ENCODE measurements at places on chromosomes 5 and 9. TPM values are rescaled to one million over a fixed set of nuclear protein-coding genes. Genes with fewer than 3 reads are reported as not detected.

SH2D3C gene
- total RNA-seq = 95.0 TPM

DNA sequence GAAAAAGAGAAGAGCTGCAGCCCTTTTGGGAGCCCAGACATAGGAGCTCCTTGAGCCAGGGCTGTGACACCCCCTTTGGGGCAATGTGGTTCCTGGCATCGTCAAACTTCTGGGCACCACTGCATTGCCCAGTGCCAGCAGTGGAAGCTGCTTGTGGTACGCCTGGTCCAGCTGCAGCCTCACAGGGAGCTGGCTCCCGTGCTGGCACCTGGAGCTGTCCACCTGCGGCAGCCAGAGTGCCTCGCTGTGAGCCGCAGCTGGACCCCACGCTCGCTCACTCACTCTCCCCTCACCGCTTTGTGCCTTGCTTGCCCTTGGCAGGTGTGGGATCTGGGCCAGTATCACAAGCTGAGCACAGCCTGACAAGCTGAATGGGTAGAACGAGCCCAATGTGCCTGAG lies 1150.8 kb upstream of the CDH6 start:
- no peak overlapping the region for H3K27ac ChIP-seq
- H3K36me3 ChIP-seq = no peaks in the 10 kb centered on the region
- no peaks in the 10 kb centered on the region for H3K4me1 ChIP-seq
- no peaks in the 10 kb centered on the region for H3K27me3 ChIP-seq
- no peak overlapping the region for H3K4me3 ChIP-seq
- DNase-seq = no peak

DNA sequence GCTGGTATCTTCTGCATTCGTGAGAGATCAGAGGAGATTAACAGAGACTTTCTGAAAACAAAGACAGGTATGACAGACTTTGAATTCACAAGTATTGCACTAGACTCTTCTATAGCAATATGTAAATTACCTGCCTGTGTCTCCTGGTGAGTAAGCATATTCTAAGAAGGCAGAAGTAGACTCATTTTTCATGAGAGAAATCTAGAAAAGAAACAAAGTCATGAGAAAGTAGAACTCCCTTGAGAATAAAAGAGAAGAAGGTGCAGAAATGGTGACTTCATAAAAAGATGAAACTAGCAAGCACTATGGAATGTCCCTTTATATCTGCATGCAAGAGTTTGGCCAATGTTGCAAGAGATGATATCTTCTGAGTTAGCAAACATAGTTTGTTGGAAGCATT lies 419.8 kb downstream of the DMRT2 start:
- H3K27me3 ChIP-seq = no peaks in the 10 kb centered on the region
- H3K27ac ChIP-seq = no peak overlapping the region
- no peaks in the 10 kb centered on the region for H3K36me3 ChIP-seq
- no peak for DNase-seq
- no peaks in the 10 kb centered on the region for H3K4me1 ChIP-seq

RANBP17 gene
- total RNA-seq = 13.6 TPM

ADAMTS2 gene
- not detected for total RNA-seq

- H3K27me3 ChIP-seq = no peaks in the 10 kb centered on the region
- H3K4me1 ChIP-seq = peaks cover 8% of the 10 kb centered on the region
- H3K27ac ChIP-seq = no peak overlapping the region
- no peaks in the 10 kb centered on the region for H3K36me3 ChIP-seq
These were observed 140.3 kb upstream of the IER5L start for GRCh38 chr9:129318121-129319075.

DNA sequence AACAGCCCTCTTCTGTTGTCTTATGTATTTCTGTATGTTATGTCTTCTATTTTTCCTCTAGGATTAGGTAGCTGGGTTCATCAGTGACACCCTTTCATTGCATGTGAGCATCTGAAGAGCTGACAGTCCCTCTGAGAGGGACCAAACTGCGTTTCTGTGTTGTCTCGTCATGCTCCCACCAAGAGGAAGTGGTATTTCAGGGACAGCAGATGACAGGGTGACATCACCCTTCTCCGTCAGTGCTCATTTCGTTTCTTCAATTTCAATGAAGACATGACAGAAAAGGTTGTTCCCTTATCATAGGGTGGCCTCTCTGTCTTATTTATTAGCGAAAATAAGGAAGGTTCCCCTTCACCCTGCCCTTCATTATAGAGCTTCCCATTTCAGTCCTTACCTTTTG lies 225.9 kb upstream of the NR4A3 start:
- H3K27ac ChIP-seq = no peak overlapping the region
- no peaks in the 10 kb centered on the region for H3K4me1 ChIP-seq
- no peaks in the 10 kb centered on the region for H3K36me3 ChIP-seq
- no peaks in the 10 kb centered on the region for H3K27me3 ChIP-seq
- no peak for DNase-seq
- H3K4me3 ChIP-seq = no peak overlapping the region

DNA sequence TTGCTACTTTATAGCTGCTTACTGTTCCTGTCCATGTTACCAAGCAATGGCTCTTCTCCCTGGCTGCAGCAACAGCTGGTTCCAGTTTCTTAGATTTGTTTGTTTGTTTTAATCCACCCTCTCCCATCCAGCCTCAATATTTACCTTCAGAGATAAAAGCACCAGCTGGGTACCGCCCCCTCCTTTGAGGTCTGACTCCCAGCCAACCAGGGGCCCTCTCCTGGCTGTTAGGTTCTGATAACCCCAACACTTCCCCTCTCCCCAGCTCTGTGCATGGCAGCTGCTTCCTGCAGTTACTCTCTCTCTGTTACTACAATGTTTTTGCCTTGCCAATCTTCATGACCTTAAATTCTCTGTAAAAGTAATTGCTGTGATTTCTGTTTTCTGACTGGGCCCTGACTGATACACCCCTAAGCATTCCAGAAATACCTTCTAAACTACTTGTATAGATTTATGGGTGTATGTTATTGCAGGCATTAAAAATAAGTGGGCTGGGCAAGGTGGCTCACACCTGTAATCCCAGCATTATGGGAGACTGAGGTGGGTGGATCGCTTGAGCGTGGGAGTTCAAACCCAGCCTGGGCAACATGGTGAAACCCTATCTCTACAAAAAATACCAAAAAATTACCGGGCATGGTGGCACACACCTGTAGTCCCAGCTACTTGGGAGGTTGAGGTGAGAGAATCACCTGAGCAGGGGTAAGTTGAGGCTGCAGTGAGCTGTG lies 2.6 kb upstream of the GCNT1 start:
- no peaks in the 10 kb centered on the region for H3K36me3 ChIP-seq
- DNase-seq = peak; percentile 99
- peak overlapping the region; percentile 49 for H3K27ac ChIP-seq
- H3K27me3 ChIP-seq = no peaks in the 10 kb centered on the region
- peaks cover 23% of the 10 kb centered on the region for H3K4me1 ChIP-seq

DNA sequence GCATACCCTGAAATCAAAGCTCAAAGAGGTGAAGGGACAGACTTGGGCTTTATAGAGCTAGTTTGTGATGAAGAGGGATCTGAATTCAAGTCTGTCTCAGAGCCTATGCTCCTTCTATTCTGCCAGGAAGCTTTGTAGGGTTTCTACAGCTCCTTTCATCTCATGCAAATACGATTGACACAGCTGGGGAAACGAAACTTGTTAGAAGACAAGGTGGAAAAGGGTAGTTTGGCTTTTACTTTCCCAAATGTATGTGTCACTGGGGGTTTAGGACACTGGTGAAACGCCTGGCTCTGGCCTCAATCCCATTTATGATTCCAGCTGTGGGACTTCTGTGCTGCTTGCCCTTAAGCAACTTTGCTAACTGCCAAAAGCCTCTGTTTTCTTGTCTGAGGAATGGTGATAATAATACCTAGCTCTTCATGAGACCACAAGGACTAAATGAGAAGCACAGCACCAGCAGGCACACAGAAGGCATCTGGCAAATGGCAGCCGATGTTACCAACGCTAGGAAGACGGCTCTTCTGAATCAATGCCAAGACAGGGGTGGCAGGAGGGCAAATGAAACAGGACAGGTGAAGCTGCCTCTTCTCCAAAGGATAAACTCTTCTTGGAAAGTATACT lies 70.3 kb upstream of the EQTN start:
- H3K4me1 ChIP-seq = no peaks in the 10 kb centered on the region
- no peak overlapping the region for H3K4me3 ChIP-seq
- H3K27me3 ChIP-seq = peaks cover 3% of the 10 kb centered on the region
- no peak for DNase-seq
- no peak overlapping the region for H3K27ac ChIP-seq
- no peaks in the 10 kb centered on the region for H3K36me3 ChIP-seq

DNA sequence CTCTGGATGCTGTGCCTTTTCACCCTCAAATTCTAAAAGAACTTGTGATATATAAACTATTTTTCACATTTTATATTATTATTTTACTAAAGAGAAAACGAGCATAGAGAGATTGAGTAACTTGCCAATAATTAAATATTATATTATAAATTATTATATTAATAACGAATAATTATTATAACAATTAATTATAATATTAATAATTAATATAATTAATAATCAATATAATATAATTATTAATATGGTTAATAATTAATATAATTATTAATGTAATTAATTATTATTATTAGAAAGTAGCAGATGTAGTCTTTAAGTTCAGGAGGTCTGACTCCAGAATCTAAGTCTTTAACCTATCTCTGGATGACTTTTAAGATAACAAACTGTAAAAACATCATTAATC lies 20.1 kb downstream of the OR2Y1 start:
- no peak overlapping the region for H3K4me3 ChIP-seq
- no peak for DNase-seq
- no peaks in the 10 kb centered on the region for H3K27me3 ChIP-seq

CER1 gene
- total RNA-seq = not detected

FAM200C gene
- total RNA-seq = 2.6 TPM

- no peaks in the 10 kb centered on the region for H3K36me3 ChIP-seq
- DNase-seq = no peak
- no peaks in the 10 kb centered on the region for H3K27me3 ChIP-seq
- no peak overlapping the region for H3K27ac ChIP-seq
- H3K4me3 ChIP-seq = no peak overlapping the region
These were observed 631.8 kb downstream of the CETN3 start for GRCh38 chr5:89777758-89778157.

OR1Q1 gene
- not detected for total RNA-seq
